Psoas muscle (tissue), 8 donors: ENCODE measurements at places on chromosomes 4 and X. TPM values are rescaled to one million over a fixed set of nuclear protein-coding genes. Genes with fewer than 3 reads are reported as not detected.

RBMX2 gene
- 16.7 TPM for polyA plus RNA-seq

LRCH2 gene
- 0.31 TPM for polyA plus RNA-seq

GAGE12F gene
- not detected for polyA plus RNA-seq

CAPN6 gene
- polyA plus RNA-seq: 0.16 TPM

EVC gene
- polyA plus RNA-seq: 0.91 TPM

ASB12 gene
- polyA plus RNA-seq: 49.4 TPM

DNA sequence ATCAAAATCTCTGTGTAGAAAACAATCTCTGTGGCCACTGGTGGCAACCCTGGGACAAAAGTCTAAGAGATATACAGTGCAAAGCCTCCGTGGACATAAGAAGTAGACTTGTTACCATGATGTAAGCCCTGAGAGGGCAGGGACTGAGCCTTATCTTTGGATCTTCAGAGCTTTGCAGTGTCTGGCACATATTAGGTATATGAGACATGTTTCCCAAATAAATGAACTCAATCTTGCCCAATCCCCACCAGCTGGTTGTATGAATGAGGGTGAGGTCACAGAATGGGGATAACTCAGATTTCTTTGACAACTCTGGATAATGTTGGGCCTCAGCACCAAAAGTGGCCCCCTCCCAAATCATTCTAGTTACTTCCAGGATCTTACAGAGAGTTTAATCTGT lies 511.4 kb upstream of the DIPK2B start:
- DNase-seq: no peak

DNA sequence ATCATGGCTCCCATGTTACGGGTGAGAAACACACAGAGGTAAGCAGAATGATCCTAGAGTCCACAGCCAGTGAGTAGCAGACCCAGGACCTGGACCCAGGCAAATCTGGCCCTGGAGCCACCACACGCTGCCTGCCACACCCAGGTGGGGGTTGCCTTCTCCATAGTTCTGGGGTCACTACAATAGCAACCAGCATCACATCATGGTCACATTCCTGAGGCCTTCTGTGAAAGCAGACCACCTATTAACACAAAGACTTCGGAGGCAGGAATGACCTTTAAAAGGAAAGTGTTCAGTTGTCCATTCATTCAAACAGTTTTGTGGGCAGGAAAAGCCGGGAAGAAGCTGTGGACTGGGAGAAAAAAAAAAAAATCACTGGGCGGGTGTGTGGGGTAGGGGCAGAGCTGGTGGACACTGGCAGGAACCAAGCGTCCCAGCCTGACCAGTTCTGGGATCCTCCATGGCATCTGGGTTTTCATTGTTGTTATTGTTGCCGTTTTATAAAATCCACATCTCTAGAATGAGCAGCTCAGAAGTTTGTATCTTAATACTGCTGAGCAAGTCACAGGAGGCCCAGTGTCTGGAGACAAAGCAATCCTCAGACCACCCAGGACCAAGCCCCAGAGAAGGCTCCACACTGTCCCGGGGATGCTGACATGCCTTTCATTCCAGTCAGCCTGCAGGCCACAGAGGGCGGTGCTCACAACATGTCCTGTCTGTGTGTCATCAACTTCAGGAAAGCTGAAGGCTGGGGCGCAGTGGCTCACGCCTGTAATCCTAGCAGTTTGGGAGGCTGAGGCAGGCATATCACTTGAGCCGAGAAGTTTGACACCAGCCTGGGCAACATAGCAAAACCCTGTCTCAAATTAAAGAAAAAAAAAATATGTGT lies 67.0 kb downstream of the SEL1L3 start:
- no peak for DNase-seq

DNA sequence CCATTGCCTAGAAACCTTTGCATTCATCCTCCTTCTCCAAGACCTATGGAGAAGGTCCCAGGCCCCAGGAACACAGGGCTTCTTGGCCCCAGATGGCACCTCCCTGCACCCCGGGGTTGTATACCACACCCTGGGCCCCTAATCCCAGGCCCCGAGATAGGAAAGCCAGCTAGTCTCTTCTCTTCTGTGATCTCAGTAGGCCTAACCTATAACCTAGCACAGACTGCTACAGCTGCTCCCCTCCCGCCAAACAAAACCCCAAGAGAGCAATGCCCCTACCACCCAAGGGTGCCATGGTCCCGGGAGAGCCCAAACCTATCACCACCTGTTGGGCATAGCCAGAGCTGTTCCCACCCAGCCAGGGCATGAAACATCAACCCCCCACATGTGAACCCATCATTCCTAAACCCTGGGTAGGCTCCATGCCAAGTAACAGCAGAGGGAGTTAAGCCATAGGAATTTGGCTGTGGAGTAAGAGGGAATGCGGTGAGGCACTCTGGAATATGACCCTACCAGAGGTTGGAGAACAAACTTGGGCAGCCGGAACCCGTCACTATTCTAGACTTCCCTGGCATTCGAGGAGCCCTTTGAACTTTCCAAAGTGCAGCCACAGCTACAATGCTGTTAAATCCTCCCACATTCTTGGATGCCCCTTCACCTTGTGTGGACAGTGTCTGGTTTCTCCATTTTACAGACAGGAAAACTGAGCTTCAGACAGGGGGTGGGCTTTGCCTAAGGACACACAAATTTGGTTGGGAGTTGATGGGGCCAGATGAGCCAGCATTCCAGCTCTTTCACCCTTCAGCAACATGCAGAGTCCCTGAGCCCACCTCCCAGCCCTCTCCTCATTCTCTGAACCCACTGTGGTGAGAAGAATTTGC lies 10.9 kb upstream of the SASH3 start:
- peak; percentile 14 for DNase-seq

- no peak for DNase-seq
These were observed 41.9 kb downstream of the SLC34A2 start for GRCh38 chr4:25697516-25697915.

DNA sequence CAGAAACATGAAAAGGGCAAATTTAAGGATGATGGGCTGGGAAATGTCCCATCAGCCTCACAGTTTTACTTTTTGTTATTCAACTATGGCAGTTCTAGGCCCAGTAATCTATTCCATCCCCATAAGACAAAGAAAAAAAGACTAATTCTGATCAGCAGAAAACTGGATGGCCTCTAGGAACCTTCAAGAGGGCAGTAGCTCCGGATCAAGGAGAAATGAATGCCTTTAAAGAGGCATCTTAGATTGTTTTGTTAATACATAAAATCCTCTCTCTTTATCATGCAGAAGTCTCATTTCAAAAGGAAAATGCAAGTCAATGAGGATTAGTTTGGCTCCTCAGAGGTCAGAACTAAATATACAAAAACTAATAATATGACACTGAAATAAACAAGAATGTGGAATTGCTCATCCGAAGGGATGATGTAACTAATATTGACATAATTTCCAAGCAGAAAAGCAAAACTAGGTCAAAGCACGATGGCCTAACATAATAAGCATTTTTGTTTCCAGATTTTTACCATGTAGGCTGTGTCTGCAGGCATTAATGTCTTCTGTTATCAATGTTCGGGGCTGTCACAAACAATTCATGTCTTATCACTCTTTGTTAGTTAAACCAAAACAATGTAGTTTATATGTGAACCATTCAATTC lies 8.8 kb downstream of the MID1 start:
- no peak for DNase-seq

GRCh38 chr4:125527681-125528080 lies 212.9 kb downstream of the FAT4 start:
- no peak for DNase-seq

- DNase-seq: no peak
These were observed 13.2 kb upstream of the PDE5A start for GRCh38 chr4:119641765-119642164.

GRCh38 chrX:20432048-20432447 lies 165.3 kb upstream of the RPS6KA3 start:
- no peak for DNase-seq

DNA sequence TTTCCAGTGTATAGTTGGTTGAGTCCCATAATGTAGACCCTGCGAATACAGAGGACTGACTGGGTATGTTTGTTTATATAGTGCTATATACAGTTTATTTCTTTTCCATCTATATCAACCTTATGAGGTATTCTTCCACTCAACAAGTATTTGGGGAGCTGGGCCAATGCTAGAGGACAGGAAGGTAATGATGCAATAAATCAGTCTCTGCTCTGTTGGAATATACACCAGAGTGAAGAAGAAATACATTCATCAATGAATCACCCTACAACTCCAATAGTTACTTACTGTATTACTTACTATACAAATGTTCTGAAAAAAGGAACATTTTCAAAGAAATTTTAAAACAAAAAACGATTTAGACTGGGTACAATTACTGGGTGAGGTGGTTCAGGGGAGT lies 2.1 kb upstream of the ARSJ start:
- DNase-seq: no peak

DNA sequence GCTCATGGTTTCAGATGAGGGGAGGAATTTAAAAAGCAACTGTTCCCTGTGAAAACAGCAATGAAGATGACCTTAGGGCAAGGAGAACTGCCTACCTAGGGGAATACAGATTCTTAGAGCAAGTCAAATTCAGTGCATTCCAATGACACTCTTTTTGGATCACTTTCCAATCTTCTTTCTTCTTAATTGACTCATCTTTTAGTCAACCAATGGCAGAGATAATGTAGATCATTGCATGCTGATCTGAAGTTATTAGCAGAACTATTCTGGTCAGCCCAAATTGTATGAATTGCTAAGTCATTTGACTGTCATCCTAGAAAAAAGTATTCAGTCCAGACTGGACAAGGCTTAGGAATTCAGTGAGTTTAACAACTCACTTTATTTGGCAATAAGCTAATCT lies 12.6 kb upstream of the NR3C2 start:
- no peak for DNase-seq

- DNase-seq: no peak
These were observed 4.8 kb downstream of the AREG start for GRCh38 chr4:74449571-74450297.

DNA sequence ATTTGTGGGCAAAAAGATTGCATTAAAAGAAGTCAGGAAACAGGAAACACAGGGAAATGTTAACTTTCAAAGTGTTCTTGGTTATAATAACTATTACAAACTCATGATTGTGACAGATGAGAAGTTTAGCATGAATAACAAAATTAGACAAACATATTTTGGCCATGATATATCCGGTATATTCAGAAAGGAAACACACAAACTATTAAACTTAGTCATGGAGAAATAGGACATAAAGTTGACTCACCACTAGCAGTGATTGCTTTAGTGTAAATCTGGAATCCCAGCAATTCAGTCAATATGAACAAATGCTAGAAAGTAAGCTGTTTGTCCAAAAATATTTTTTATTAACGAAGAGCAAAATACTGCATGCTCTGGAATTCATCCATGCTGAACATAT lies 1299.9 kb downstream of the C4orf33 start:
- no peak for DNase-seq

GRCh38 chrX:12378706-12379105 lies 240.4 kb downstream of the FRMPD4 start:
- no peak for DNase-seq

DNA sequence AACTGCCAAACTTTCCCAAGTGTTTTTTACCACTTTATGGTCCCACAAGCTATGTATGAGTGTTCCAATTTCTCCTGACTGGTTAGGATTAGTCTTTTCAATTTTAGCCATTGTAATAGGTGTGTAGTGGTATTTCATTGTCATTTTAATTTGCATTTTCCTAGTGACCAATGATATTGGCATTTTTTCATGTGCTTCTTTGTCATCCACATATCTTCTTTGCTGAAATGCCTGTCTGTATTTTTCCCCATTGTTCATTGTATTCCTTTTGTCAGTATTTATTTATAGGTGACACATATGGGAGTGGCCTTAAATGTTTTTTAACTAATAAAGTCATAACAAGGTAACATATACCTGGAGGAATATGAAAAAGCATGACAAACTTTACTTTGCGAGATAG lies 9.2 kb upstream of the UBE2D3 start:
- DNase-seq: no peak

DNA sequence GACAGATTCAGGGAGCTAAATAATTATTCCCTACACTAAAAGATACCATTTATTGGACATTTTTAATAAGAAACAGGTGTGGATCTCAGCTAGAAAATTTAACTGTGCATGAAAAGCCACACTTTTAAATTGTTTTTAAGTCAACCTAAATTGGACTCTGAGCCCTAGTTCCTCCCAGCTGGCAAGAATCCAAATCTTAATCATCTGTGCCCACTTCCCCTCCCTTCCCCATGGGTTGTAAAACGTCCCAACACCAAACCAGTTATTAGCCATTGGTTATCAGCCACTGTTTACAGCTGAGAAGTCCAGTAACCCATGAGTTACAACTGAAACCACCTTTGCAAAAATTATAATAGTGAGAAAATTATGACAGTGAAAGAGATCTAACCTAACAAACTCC lies 125.6 kb upstream of the S100G start:
- DNase-seq: no peak

DNA sequence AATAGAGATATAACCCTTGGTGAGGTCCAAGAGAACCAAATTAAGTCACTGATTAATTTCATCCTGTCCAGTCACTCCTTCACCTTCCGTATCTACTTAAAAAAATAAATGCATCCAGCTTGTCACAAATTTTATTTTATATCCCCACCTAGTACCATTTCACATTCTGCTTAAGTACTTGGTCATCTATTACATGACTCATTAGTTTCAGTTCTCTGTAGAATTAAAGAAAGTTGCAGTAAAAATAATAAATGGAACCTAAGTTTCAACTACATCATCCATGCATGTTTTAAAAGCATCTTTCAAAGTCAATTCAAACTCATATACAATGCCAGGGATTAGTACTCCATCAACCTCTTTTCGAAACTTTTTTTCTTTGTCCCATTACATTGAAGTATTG lies 130.2 kb downstream of the SH2D1A start:
- DNase-seq: no peak

DNA sequence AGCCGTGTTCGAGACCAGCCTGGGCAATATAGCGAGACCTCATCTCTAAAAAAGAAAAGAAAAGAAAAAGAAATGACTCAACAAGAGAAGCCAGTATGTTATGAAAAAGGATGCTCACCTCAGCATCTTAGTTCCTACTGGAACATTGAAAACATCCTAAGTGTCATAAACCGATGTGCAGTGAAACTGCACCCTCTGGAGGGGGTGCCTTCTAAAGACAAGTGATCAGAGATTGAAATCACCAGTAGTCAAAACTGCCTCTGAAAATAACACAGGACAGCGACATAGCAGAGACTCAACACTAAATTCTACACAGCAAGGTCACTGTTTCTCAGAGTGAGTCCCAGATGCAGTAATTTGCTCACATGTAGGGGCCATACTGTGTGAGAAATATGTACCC lies 28.0 kb upstream of the ATP6AP2 start:
- DNase-seq: no peak
